Thoracic aorta (tissue), 2 donors: ENCODE measurements at places on chromosomes 4 and X. TPM values are rescaled to one million over a fixed set of nuclear protein-coding genes. Genes with fewer than 3 reads are reported as not detected.

- no peak for DNase-seq
- no peaks in the 10 kb centered on the region for H3K36me3 ChIP-seq
- peaks cover 7% of the 10 kb centered on the region for H3K4me1 ChIP-seq
- no peaks in the 10 kb centered on the region for H3K27me3 ChIP-seq
These were observed 3.1 kb downstream of the MTMR1 start for GRCh38 chrX:150696331-150696730.

DNA sequence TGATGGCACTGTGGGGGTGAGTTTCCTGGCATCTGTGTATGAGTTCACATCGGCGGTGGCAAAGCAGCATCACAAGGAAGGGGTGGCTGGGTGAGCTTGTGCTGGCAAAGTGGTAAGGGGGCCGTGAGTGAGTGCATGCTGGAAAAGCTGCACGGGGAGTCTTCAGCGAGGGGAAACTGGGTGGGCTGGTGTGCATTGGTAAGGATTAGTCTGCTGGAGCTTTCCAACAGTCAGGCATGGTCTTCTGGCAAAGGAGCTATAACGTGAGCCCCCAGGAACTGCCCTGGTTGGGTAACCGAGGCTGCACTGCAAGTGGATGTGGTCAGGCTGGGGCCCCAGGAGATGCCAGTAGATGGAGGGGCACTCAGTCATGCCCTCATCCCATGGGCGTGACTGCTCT, 30.7 kb downstream of the ADAM29 start:
- H3K36me3 ChIP-seq, result no peaks in the 10 kb centered on the region
- H3K27ac ChIP-seq, result no peak overlapping the region
- H3K4me1 ChIP-seq, result no peaks in the 10 kb centered on the region
- no peaks in the 10 kb centered on the region for H3K27me3 ChIP-seq

DNA sequence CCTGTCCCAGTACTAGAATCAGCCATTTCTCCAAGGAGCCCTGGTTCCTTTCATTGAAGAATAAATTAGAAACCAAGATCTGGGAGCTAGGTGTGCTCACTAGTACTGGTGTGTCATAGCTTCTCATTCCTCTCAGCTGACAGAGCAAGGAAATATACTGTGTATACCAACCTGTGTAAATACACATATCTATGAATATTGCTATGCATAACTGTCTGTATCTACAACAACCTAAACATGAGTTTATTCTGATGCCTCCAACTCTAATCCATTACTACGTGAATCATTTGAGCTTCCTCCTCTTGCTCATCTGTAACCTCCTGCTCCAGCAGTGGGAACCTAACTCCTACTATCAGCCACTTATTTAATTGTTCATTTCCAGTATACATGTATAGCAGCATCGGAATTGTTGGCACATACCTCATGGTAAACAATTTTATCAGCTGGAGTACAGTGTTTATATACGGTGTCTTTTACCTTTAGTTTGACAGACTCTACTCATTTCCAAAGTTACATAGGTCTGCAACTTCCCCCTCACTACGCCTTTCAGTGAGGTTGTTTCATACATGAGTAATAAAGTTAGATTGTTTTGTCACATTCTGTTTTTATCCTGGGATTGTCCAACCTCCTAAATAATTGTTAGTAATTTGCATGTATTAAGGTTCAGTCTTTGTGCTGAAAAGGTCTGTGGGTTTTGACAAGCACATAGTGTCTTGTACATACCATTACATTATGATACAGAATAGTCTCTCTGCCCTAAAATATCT, 7.1 kb upstream of the SCRG1 start:
- DNase-seq, result no peak
- H3K27ac ChIP-seq, result no peak overlapping the region
- peaks cover 34% of the 10 kb centered on the region for H3K4me1 ChIP-seq
- H3K4me3 ChIP-seq, result no peak overlapping the region

The G6PD gene
- 67.3 TPM for total RNA-seq

The ADAMTS3 gene
- 5.4 TPM for total RNA-seq

The SERPINA7 gene
- total RNA-seq, result not detected

The SORCS2 gene
- total RNA-seq, result 0.92 TPM
